ENCODE measurements at places on chromosomes 11 and 22.

- no peak for DNase-seq
Observed at GRCh38 chr11:23990346-23991164, 506.3 kb upstream of the LUZP2 start.

- DNase-seq: peak; percentile 96
Observed at GRCh38 chr11:76768088-76768908, 14.9 kb upstream of the TSKU start.

GRCh38 chr11:43234881-43235280 lies 76.9 kb upstream of the API5 start:
- no peak for DNase-seq

DNA sequence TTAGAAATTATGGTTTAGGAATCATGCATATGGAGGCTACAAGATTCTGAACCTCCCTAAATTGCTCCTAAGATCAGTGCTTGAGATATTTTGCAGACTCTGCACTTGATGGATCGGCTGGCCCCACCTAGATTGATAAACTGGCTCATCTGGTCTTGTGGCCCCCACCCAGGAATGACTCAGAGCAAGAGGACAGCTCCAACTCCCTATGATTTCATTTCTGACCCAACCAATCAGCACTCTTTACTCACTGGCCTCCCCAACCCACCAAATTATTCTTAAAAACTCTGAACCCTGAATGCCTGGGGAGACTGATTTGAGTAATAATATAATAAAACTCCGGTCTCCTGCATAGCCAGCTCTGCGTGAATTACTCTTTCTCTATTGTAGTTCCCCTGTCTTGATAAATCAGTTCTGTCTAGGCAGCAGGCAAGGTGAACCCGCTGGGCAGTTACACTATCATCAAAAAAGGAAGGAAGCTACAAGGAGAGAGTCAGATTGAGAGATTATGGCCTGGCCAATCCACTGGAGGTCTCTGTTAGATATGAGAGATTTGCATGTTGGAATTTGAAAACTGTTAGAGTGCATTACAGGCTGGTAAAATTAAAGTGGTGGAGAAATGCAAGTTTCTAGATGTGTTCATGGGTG lies 245.8 kb downstream of the CSNK2A3 start:
- DNase-seq: no peak

All from CMK (cell line).